ENCODE measurements at places on chromosomes 1 and 21.

DNA sequence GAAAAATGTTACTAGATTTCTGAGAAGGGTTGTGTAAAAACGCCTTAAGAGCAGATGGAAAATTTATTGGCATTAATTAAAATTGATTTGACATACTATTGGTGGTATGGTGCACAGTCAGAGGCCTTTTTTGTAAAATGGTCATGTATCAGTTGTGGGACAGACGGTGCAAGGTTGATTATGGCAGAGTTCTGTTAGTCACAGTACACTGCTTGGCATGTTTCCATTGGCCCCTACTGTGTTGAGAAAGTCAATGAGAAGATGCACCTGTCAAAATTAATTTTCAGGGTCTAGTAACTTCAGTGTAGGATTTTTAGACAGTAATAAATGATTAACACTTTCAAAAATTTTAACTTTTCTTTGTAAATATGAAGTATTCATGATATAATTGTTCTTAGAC lies 4.4 kb downstream of the B3GALT2 start:
- no peak for DNase-seq

DNA sequence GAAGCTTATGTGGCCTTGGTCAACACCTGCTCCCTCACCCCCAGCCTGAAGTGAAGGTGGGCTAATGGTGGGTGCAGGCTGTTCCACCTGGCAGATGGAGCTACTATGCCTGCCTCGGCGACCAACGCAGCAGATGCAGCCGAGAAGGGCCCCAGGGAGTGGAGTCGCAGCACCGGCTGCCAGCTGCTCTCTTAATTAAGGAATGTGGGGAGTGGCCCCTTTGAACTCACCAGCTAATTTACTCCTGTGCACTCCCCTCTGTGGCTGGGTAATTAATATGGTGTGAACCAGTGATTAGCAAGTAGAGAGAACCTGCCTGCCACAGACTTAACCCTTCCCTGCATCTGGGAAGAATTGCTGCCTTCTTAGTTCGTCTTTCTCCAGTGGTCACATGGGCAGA lies 3.3 kb upstream of the SLAMF8 start:
- no peak for DNase-seq

DNA sequence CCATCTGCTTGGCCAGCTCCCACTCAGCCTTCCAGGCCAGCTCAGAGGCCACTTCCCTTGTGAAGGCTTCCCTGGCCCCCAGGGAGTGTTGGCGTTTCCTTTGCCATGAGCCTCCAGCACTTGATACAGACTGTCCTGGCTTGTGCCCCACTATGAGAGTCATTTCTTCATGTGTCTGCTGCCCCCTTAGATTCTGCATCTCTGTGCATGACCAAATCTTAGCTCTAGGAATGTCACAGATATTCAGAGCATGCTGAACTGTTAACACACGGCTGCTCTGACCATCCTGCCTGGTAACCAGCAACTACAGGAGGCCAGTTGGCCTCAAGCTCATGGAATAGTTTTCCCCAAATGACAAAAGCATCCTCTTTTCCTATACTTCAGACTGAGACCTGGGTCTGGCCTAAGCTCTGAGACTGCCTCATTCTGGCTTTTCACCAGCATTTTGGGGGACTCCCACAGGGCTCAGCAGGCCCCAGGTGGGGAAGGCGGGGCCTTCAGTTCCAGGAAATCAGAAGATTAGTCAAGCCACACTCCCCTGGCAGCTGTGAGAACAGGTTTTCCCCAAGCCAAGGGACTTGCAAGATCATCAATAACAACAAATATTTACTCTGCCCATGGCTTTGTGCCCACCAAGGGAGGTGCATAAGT lies 182.6 kb upstream of the EDN2 start:
- DNase-seq = peak; percentile 82

DNA sequence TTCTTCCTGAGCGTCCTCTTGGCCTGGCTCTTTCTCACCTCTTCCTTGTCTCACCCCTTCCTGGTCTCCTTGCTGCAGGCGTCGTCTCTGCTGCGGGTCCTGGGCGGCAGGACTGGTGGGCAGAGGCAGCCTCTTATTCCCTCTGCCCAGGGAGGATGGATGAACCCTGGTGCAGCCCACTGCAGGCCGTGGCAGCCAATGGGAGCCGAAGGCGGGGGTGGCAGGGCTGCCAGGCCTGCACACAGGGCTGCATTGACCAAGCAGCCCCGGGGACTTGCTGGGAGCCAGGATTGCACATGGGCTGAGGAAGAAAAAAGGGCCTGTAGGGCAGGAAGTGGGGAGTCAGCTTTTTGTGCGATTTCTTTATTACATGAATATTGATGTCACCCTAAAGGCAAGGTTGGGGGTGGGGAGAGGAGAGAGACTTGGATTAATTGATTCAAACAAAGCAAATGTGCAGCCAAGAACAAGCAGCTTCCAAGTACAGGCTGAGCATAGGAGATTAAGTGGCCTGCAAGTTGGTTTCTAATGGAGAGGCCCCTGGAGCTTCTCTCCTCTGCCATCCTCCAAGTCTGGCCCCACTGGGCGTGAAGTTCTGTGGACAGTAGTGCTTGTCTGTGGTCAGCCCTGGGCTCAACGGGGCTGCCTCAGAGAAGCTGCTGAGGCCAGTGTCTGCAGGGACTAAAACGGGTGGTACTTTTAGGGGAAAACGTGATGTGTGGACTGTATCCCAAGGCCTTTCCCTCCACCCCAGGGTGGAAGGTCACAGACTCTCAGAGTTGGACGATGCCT lies at the start of gene S100B:
Gene S100B, minus strand, starts transcription at position 108 of the 792 bp plus-strand sequence. CDS start 2,667 bp downstream, outside the sequence.
- DNase-seq = no peak

GRCh38 chr21:16945580-16945979 lies 567.3 kb upstream of the CXADR start:
- no peak for DNase-seq

DNA sequence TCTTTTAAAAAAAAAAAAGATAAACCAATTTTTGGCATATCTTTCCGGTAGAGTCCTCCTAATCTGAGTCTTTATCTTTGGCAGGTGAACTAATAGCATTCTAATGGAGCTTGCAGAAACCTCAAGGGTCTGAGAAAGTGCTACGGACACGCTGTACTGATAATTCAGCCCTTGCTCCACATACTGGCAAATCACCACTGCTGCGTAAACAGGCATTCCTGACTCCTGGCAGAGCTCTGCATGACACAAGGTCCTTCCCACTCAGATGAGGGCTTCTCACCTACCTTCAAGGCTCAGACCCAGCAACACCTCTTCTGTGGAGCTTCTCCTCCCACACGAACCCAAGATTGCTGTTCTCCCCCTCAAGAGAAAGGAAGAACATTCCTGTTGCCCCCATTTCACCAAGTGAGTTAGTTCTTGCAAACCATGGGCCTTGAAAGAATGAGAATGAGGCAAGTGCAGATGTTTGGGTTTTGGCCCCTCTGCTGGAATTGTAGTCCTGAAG lies 48.0 kb downstream of the LYST start:
- no peak for DNase-seq

DNA sequence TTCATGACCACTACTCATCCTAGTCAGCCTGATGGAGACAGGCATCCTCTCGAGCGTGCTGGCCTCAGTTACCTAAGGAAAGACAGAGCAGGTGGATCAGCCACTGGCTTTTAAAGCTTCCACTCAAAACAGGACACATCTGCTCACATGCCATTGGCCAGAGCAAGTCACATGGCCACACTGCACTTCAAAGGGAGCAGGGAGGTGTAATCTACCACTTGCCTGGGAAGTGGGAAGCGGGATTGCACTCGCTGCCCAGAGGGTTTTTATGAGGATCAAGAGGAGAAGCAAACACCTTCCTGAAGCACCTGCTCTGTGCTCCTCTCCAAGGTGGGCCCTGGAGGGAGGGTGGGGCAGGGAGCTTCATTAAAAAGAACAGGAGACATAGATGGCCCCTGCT lies 108.0 kb downstream of the TAS1R2 start:
- DNase-seq = no peak

DNA sequence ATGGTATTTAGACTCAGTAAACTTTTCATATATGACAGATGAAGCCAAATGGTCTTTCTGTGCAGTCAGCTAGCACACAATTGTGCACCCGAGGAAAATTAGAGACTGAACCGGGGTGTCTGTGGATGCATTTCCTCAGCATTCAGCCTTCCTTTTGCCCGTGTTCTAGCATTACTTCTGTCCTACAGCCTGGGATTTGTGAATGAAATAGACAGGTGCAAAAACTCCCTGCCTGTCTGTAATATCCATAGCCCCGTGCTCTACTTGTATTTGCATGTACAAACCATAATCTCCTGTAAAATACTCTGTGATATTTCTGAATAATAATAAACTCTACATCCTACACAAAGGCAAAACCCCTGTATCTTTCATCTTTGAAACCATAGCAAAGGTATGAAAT lies 64.8 kb upstream of the LGALS8 start:
- DNase-seq = no peak

DNA sequence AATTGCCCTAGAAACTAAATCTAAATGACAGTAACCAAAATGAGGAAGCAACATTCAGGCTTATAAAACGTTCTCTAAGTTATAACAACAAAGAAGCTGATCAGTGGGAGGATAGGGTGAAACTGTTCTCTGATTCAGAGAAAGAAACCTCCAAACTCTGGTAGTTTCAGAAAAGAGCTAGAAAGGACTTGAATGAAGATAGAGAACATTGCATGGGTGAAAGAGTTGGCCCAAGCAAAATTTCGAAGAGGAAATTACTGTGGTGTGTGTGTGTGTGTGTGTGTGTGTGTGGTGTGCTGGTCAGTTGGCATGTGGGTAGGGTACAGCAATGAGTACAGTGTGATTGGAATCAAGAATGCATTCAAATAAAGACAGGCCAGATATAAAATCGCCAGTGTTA lies 16.5 kb upstream of the SPAG17 start:
- DNase-seq = no peak

DNA sequence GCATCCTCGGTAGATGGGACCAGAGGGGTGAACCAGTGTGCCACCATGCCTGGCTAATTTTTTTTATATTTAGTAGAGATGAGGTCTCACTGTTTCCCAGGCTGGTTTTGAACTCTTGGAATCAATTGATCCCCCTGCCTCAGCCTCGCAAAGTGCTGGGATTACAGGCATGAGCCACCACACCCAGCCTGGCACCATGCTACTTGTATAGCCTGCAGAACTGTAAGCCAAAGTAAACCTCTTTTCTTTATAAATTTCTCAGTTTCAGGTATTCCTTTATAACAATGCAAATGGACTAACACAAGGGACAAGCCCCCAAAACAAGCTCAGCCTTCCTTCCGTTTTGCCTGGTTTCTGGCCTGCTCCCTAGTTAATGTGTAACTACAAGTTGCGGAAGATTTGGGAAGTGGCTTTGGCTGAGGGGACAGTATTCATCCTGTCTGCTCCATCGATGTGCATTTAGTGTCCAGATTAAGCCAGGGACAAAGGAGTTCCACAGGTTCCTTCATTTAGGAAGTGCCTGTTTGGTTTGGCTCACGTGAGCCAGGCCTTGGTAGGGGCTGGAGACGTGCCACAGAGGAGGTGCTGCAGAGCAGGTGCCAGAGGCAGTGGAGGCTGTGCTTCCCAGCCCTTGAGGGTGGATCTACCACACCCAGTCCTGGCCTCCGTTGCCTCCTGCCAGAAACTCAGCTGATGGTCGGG lies 4.4 kb downstream of the AVPR1B start:
- DNase-seq = no peak

- DNase-seq = no peak
These were observed 321.0 kb downstream of the TM2D1 start for GRCh38 chr1:61403679-61404596.

- DNase-seq = no peak
These were observed 96.7 kb upstream of the RGS18 start for GRCh38 chr1:192061556-192061955.

GRCh38 chr21:33852485-33852884 lies 63.1 kb downstream of the ATP5PO start:
- no peak for DNase-seq

GRCh38 chr1:109208394-109208793 lies 5.3 kb upstream of the SARS1 start:
- no peak for DNase-seq

GRCh38 chr1:44860891-44861425 lies 17.9 kb upstream of the PTCH2 start:
- DNase-seq = no peak

GRCh38 chr1:107432108-107432507 lies 291.3 kb downstream of the NTNG1 start:
- no peak for DNase-seq

- no peak for DNase-seq
These were observed 241.6 kb downstream of the SMYD3 start for GRCh38 chr1:246265481-246265880.

- no peak for DNase-seq
These were observed 22.4 kb downstream of the ARHGEF19 start for GRCh38 chr1:16189921-16190621.

- no peak for DNase-seq
These were observed 24.5 kb downstream of the WNT4 start for GRCh38 chr1:22118291-22118992.

DNA sequence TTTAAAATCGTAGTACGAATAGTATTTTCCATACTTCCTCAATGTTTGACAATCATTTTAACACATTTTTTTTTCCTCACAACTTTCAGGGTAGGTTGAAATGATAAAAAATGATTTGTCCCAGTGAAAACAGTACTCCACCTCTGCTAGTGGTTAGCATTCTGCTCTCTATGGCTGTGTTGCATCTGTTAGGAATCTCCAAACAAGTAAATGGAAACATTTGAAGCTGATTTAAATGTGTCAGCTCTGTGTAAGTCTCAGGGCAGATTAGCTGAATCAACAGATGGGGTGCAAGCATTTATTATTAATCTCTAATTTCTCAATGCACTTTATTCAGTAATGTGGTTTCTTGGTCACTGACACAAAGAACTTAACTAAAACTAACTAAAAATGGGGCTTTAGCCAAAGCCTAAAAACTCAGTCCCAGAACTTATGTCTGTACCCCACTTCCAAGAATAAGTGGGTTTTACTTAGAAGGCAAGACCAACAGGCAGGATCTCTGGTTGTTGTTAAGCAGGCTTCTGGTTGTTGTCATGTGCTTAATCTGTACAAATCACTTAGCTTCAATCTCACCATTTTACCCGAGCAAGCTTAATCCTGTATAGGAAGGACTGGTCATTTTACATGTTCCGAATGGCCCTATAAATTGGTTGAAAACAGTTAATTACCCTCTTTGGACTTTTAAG lies 67.8 kb downstream of the PRRX1 start:
- DNase-seq = no peak

DNA sequence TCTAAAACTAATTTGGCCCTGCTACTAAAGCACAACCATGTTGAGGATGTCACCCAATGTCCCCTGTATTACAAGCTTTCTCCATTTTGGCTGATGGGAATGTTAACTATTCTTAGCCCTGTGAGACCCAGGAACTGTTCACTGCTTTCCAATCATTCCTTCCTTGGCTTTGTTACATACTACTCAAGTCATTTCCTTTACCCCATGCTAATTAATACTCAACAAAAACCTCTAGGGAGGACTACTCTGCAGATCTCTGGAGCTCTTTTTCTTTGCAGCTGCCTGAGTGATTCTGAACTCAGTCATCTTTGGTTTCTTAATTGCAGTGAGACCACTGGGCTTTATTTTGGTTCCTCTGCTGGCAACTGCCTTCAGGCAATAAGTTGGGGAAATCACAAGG lies 23.3 kb upstream of the RPE65 start:
- DNase-seq = no peak
